Stimulated activated CD8-positive, alpha-beta memory T cell treated with anti-CD3 and anti-CD28 coated beads, Interleukin-7, amount 100 ng/mL, for 24 hours (primary cell): ENCODE measurements at places on chromosomes 13 and 19.

GRCh38 chr19:17590866-17591265 lies 35.4 kb downstream of the COLGALT1 start:
- no peak for DNase-seq

GRCh38 chr13:108594153-108594552 lies 35.3 kb upstream of the MYO16 start:
- no peak for DNase-seq

GRCh38 chr19:47414469-47414868 lies 4.9 kb downstream of the MEIS3 start:
- DNase-seq = no peak

GRCh38 chr13:34265046-34265679 lies 447.2 kb downstream of the RFC3 start:
- no peak for DNase-seq

GRCh38 chr19:17389957-17390664 lies 3.9 kb downstream of the CCDC194 start:
- DNase-seq = no peak

DNA sequence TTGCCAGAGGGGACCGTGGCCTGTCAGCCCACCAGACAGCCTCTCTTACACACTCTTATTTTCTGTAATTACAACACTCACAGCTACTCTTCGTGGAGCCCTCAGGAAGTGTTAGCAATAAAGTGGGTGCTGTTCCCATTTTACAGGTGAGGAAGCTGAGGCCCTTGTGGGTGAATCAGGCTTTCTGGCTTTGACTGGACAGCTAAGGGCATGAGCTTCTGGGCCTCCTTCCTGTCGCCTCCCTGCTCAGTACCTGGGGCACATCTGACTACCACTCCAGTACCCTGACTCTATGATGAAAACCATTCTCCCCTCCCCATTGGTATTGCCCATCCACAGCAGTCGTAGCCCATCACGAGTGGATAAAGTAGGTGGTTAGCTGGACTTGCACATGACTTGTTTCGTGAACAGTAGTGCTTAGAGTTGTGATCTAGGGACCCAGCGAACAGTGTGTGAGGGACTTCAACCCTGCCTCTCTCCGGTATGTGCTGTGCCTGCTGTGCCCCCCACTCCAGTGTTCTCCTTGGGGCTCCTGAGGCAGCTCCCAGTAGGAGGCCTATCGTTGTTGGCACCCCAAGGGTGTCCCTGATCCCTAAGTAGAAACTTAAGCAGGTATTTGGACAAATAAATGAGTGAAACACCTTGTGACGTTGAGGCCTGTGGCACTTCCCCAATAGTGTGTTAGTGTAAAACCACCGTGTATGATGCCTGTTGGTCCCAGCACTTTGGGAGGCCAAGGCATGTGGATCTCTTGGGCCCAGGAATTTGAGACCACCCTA lies 38.6 kb downstream of the GATAD2A start:
- DNase-seq = no peak

DNA sequence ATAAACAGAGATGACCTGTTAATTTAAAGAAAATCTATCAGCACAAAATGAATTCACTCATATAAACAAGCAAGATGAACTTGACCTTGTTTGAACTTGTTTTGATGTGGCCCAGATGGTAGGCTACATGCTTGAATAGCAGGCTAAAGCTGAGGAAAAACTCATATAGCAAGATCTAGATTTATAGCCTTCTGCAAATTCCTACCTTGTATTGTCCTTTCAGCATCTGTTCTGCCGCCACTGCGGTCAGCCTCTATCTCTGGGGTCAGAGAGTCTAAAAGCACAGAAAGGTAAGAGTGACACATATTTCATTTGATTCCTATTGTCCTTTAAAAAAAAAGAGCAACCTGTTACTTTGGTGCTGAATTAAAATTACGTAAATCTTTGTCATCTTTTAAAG lies 392.1 kb downstream of the DACH1 start:
- DNase-seq = no peak

- no peak for DNase-seq
Measured at GRCh38 chr19:46478356-46478986, 7.1 kb upstream of the PNMA8A start.

DNA sequence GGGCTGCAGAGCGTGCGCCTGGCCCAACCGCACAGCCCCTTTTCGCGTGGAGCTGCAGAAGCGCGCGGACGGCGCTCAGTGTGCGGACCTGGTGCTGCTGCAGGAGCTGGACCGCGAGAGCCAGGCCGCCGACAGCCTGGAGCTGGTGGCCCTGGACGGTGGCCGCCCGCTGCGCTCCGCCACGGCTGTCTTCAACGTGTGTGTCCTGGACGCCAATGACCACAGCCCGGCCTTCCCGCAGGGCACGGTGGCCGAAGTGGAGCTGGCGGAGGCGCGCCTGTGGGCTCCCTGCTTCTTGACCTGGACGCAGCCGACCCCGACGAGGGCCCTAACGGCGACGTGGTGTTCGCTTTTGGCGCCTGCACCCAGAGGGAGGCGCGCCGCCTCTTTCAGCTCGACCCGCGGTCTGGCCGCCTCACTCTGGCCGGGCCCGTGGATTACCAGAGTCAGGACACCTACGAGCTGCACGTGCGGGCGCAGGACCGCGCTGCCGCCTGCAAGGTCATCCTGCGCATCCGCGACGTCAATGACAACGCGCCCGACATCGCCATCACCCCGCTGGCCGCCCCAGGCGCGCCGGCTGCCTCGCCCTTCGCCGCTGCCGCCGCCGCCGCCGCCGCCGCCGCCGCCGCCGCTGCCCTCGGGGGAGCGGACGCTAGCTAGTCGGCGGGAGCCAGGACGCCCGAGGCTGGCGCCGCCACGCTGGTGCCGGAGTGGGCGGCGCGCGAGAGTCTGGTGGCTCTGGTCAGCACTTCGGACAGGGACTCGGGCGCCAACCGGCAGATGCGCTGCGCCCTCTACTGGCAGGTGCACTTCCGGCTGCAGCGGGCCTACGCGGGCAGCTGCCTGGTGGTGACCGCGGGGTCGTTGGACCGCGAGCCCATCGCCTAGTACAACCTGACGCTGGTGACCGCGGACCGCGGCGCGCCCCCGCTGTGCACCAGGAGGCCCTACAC lies 172.2 kb downstream of the OLFM4 start:
- no peak for DNase-seq

- DNase-seq = no peak
Measured at GRCh38 chr19:40228346-40228745, 1.9 kb upstream of the CCNP start.

- no peak for DNase-seq
Measured at GRCh38 chr13:36353001-36353400, 6.8 kb upstream of the SPART start.

DNA sequence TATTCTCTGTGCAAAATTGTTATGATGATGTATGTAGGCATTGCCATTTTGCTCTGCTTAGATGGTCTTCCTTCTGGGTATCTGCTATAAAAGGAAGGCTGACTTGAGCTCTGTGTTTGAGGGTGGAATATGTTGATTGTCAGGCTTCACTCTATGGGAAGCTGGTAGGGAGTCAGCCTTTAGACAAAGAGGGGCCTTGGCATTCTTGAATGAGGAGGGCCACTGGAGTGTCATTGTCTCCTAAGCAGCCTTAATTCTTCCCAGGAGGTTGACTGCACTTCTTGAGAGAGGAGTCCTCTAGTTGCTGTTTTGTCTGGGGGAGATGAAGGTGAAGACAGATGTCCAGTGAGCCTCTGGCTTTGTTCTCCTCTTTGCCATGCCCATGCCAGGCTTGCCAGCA lies 266.8 kb downstream of the KCNRG start:
- DNase-seq = no peak

DNA sequence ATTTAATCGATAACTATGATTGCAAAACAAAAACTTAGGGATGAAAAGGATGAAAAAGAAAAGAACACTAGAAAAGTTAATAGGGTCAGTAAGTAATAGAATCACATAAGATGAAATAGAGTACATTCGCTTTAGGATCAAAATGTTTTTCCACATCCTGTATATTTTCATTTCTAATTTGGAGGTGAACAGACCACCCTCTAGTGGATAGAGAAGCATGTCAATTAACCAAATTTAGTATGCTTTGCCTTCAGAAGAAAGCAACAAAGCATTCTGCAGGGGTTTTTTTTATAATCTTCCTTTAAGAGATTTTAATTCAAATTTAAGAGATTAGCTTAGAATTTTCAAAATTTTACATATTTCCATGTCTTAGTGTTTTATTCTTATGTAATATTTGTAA lies 611.0 kb upstream of the SGCG start:
- no peak for DNase-seq

DNA sequence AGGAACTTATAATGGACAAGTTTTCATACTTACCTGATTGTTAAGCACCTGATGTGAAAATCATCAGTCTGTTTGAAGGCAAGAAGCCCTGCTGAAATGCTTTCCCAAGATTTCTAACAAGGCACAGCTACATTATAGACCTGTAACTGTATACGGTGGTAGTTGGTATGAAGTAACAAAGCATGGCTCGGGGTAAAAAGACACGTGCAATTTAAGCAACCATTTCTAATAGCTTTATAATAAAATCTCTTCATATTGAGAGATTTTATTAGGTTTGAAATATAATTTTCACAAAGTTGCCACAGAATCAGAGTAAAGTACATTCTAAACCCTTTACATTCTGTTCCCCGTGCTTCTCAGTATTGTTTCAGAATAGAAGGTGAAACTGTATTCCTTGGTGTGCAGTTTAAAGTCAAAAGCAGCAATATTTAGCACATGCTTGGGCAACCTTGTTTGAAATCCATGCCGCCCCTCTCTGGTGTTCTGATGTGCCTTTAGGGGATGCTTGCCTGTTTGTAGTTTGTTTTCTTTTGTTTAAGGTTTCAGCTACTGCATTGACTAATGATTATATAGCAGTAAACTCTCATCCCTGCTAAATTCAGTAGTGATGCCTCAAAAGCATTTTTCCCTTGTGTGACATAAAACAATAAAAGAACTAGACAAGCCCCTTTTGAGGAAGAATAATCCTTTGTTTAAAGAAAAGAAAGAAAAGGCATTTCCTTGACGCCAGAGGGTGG lies 125.2 kb upstream of the OBI1 start:
- DNase-seq = no peak

GRCh38 chr13:80054806-80055205 lies 286.1 kb downstream of the SPRY2 start:
- no peak for DNase-seq

DNA sequence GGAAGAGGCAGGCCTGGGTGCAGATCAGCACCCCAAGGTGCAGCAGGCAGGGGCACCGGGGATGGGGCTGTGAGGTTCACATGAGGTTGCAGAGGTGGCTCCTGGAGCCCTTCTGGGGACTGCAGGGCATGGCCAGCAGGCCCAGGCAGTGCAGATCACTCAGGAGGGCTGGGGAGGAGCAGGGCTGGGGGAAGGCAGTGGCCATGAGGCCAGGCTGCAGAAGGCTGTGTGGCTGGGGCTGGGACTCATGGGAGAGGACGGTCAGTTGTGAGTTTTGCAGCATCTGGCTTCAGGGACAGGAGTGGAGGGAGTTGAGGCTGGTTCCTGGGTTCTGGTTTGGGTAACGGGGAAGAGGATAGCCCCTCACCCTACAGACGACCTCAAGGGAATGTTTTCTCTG lies 7.3 kb downstream of the WDR88 start:
- DNase-seq = no peak

- DNase-seq = no peak
Measured at GRCh38 chr13:47673009-47673850, 327.8 kb downstream of the SUCLA2 start.

- DNase-seq = no peak
Measured at GRCh38 chr19:2164020-2164998, 576 bp downstream of the DOT1L start.

DNA sequence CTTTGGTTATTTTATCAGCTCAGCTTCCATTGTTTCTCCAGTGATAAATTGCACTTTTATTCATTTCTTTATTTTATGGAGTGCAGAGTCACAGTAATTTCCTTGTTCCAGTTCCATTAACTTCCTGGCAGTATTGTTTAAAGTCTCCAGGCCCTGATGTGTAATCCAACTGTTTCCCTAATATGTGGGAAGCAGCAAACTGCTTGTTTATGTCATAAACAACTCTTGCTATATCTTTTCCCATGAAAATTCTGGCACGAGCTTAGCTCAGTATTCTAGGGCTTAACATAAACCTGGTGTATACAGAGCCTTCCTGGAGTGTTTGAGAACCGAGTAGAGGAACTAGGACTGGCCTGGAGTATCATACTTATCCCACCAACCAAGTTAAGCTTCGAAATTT lies 83.5 kb upstream of the ARGLU1 start:
- DNase-seq = no peak

DNA sequence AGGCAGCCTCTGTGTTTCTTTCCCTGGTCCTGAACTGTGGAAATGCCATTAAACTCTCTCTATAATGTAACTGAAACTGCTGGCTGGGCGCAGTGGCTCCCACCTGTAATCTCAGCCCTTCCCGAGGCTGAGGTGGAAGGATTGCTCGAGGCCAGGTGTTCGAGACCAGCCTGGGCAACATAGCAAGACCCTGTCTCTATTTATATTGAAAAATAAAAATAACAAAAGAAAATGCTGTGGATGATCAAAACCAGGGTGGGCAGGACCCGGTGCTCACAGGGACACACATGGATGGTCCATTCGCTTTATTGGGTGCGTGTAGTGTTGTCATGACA lies 3.5 kb downstream of the MPV17L2 start:
- no peak for DNase-seq

DNA sequence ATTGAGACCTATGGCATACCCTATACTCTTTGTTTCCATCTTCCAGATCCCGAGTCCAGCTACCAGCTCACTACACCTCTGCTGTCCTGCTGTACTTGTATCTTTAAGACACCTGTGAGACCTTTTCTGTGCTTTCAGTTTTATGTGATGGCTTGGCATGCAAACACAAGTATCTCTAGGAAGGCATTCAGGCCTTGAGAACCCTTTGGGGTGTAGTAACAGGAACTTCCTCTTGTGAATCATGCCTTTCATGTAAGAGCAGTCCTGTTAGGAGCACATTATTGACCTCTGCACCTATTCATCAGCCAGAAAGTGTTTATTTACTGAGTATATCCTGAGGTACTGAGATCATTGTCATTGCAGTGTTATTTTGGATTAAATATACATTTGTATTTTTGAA lies 87.0 kb upstream of the HTR2A start:
- DNase-seq = no peak

DNA sequence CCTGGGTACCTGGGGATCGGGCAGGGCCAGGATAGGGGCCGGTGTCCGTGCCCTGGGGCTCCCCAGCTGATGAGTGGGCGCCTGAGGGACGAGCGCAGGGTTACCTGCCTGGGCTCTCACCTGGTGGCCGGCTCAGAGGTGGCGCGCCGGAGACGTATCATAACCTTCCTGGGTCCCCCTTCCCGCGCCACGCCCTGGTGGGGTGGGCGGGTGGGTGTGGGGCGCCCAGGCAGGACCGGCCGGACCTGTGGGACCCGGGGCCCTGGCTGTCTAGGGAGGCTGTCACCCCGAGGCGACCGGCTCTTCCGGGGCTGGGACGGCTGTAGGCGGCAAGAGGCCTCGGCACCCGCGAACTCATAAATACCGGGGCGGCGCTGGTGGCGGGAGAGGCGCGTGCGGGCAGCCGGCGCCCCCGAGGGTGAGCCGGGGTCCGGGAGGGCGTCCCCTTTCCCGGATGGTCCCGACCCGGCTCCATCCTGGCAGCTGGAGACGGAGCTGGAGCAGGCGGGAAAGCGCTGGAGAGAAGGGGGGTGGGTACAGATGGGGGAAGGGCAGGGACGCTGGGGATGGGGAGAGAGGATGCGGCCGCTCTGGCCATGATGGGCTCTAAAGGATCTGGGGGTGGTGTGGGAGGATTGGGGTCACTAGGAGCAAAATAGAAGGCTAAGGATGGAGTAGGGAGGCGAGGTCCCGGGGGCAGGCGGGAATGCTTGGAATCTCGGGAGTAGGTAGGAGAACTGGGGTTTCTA lies at the start of gene ACP7:
ACP7 (plus strand) TSS at position 386 of the 749 bp plus-strand sequence. CDS start 902 bp downstream, outside the sequence.
- no peak for DNase-seq
